Stimulated activated naive B cell treated with anti-CD40 and anti-IgM and Interleukin-4, amounts not matched to agents 10 μg/mL and 1 μg/mL and 100 μg/mL, for 72 hours (primary cell): ENCODE measurements at places on chromosomes 11 and 22.

GRCh38 chr22:29936186-29936585, 53.2 kb downstream of the MTMR3 start:
- DNase-seq = no peak

- no peak for DNase-seq
Measured at GRCh38 chr11:34395916-34396550, 38.2 kb upstream of the ABTB2 start.

- no peak for DNase-seq
Measured at GRCh38 chr11:117866526-117866925, 9.9 kb downstream of the FXYD6 start.

- no peak for DNase-seq
Measured at GRCh38 chr11:64809781-64810241, 540 bp downstream of the MEN1 start.

DNA sequence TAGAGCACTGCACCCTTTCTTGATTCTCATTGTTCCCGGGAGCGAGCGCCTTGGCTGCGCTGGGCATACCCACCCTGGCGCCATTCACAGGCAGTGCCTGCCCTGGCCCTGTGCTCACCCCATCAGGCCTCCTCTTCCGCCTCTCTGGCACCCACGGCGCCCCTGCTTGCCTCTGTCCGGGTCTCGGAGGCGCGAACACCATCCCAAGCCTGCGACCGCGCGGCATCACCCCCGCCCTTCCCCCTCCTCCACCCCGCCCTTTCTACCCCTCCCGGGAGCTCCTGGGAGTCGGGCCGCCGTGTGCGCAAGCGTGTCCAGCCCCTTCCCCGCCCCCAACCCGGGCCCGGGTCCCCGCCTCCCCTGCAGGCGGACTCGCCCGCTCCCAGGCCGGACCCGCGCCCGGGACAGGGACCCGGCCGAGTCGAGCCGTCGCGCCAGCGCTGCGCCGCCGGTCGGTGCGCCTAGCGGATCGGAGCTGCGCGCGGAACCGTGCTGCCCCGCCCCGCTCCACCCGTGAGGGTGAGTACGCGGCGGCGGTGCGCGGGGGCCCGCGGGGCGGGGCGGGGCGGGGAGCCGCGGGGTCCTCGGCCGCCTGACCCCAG, at the start of gene ST3GAL4:
TSS of gene ST3GAL4 (plus strand) at position 363 of the 602 bp plus-strand sequence. CDS start 50,470 bp downstream, outside the sequence.
- peak; percentile 30 for DNase-seq

DNA sequence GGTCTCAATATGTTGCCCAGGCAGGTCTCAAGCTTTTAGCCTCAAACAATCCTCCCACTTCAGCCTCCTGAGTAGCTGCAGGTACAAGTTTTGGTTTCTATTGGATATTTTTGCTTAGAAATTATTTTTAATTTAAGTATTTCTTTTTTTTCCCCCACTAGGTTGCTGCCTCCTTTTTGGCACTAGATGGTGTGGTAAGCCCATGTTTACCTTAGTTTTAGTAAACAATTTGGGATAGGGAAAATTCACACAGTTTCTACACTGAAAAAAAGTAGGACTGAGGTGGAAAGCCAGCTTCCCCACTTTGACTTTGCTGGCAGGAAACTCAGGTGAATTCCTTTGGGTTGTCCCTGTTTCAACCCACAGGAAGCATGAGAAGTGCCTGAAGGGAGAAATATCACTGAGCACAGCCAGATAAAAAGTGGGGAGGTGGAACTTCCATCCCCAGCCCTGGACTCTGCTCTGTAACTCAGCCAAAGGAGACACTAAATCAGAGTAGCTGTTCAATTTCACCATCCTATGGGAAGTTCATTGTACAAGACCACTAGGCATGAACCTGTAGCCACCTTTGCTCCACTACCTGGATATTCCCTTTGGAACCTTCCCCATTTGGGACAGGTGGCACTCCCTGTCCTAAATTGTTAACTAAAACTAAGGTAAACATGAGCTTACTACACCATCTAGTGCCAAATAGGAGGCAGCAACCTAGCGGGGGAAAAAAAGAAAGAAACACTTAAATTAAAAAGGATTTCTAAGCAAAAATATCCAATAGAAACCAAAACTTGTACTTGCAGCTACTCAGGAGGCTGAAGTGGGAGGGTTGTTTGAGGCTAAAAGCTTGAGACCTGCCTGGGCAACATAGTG, 154.4 kb upstream of the FAT3 start:
- no peak for DNase-seq

DNA sequence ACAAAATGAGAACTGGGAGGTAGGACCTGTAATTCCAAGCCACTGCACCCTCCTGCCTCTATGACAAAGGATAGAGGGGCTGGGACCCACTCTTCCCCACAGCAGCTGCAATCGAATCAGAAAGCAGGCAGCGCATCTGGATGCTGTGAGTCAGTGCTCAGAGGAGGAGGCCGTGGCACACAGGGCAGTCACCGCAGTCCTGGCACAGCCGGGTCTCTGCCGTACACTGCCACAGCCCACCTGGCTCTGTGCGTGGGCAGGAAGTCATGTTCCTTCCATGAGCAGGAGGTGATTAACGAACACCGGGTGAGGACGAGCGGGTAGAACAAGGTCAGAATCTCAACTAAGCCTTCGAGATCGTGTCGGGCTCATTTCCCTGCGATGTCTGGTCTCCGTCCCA, 30.2 kb upstream of the PPFIA1 start:
- DNase-seq = no peak
